CD4-positive, alpha-beta T cell treated with Interleukin-6 at 100 ng/mL for 8 hours (primary cell): ENCODE measurements at places on chromosomes 2 and 18.

DNA sequence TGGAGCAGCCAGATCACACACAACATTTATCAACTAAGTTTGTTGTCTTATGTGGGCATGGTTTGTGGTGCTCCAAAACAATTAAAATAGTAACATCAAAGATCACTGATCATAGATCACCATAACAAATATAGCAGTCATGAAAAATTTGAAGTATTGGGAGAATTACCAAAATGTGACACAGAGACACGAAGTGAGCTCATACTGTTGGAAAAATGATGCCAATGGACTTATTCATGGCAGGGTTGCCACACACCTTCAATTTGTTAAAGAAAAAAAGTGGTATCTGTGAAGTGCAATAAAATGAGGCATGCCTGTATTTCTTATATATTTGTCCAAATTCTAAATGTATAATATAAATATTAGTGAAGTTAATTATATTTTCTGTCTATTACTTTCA, 42.9 kb upstream of the CABYR start:
- no peak for DNase-seq

- DNase-seq: no peak
These were observed 64.2 kb upstream of the LMAN1 start for GRCh38 chr18:59423259-59423658.

GRCh38 chr18:10421859-10422258, 32.6 kb upstream of the APCDD1 start:
- no peak for DNase-seq

DNA sequence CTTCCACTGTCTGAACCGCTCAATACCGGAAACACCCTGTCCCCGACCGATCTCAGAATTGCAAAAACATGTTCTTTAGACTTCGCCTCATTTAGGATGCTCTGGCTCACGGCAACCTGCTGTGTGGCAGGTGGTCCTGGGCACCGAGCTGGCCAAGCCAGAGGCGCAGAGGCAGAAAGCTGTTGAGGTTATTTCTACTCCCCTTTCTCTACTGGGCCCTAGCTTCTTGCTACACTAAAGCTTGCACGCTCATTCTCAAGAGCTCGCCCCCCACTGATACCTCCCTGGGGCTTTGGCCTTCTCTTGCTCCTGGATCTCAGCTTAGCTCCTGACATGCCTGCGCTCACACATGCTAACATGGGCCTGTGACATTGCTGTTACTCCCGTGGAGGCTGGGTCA, 417.4 kb downstream of the LPIN1 start:
- DNase-seq: no peak

GRCh38 chr2:64367444-64368232, 86.3 kb upstream of the LGALSL start:
- no peak for DNase-seq

- DNase-seq: no peak
These were observed 82.5 kb downstream of the EDAR start for GRCh38 chr2:108906403-108907077.

DNA sequence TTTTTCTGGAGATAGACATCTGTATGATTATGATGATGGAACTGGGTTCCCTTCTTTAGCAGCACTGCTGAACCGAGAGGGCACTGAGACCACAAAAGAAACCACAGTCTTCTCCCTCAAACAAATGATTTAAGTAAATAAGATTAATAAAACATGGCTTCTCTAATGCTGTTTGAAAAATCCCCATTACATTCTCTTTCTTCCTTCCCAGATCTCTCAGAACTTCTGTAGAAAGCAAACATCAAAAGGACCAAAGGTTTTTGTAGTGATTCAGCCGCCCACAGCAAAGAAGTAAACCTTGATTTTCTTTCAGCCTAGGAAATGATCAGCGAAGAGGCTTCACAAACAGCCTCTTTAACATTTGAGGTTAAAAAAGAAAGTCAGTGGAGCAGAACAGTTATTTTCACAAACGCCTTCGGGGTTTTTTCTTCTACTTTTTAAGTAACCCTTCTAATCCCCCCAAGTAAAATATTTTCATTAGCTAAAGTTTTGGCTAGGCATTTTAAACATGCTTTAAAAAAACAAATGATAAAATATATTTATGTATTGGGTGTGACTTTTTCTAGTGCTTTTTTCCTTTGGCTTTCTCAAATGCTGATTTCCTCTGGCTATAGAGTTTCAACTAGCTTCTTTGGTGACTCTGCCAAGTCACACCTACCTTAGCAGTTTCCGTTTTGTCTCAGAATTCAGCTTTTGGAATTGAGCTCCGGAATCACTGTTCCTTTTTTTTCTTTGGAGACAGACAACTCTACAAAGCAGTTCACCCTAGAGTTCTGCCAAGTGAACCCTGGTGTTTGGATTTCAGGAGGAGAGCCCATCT, 89.6 kb downstream of the UPP2 start:
- DNase-seq: peak; percentile 23

GRCh38 chr18:54931152-54931551, 28.1 kb downstream of the CCDC68 start:
- DNase-seq: no peak

GRCh38 chr18:12879840-12880540, 4.0 kb downstream of the PTPN2 start:
- no peak for DNase-seq

- peak; percentile 65 for DNase-seq
These were observed 54.4 kb downstream of the STK39 start for GRCh38 chr2:168192839-168193616.

GRCh38 chr2:216110620-216111019, 1.5 kb downstream of the XRCC5 start:
- no peak for DNase-seq

DNA sequence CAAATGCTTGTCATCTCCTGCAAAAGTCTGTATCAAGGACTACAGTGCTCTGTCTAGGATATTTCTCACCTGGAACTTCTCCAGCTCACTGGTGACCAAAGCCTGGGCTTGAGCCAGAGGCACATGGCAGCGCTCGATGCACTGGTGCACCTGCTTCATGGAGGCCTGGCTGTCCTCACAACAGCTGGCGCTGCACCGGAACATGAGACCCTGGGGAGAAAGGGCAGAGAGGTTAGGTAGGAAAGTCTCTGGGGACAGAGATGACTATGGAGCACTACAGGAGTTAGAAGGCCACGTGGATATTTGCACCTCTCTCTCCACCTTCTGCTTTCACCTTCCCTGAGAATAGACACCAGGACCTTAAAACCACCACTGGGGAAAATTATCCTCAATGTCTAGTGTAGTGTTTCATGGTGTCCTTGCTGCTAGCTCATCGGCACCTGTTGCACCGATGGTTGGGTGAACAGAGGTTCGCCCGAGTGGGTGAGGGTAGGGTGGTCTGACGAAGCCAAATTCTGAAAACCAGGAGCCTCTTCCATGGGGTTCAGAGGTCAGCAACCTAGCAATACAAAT, 1.0 kb downstream of the FAM136A start:
- DNase-seq: no peak

DNA sequence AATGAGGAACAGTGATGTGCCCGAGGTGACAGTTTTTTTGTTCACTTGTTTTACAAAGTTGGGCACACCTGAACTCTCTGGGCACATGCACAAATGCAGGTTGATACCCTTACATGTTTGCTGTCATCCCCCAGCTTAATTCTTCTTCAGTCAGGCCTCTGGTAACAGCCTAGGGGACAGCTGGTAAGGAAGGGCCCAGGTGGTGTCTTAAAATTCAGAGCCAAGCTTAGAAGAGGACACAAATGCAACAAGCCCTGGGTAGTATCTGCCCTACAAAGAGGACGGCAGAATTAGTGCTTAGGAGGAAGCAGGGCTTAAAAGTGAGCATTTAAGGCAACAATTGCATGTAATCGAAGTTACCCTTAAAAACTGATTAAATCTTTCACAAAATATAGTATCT, 171.9 kb upstream of the ACAA2 start:
- no peak for DNase-seq

DNA sequence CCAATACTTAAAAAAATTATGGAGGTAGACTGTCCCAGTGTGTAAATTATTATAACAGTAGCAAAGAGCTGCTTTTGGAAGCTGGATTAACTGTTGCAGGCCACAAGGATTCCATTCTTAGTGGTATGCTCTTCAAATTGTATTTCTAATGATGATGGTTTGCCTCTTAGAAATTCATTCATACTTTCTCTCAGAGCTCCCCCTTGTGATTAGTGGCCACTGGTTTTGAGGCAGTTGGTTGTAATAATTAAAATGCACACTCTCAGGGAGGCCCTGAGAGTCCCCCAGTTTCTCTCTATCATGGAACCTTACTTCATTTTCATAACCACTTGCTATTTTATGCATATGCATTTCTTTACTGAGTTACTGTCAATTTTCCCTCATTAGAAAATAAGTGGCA, 122.5 kb downstream of the PLA2R1 start:
- no peak for DNase-seq

GRCh38 chr2:205759732-205760131, 77.4 kb downstream of the NRP2 start:
- no peak for DNase-seq

DNA sequence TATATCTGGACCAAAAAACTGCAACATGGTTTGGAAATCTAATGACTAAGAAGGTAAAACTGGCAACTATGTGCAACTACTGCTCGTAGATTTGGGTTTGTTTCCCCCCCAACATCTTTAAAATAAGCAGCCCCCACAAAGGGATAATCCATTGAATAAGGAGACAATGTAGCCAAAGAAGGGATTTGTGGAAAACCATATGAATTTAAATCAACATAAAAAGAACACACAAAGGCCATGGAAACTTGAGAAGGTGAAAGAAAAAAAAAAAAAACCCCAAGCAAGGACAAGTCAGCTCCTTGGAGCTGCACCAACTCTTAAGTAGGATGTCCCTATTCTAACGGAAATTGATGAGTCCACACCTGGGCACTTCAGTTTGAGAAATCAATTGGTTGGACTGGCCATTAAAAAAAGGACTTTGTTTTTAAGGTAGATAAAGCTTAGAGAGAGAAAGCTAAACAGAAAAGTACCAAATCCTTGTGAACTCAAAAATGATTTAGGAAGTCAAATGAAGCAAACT, 53.7 kb upstream of the ST8SIA5 start:
- no peak for DNase-seq

GRCh38 chr2:175030380-175031271, 25.4 kb upstream of the CHN1 start:
- no peak for DNase-seq

DNA sequence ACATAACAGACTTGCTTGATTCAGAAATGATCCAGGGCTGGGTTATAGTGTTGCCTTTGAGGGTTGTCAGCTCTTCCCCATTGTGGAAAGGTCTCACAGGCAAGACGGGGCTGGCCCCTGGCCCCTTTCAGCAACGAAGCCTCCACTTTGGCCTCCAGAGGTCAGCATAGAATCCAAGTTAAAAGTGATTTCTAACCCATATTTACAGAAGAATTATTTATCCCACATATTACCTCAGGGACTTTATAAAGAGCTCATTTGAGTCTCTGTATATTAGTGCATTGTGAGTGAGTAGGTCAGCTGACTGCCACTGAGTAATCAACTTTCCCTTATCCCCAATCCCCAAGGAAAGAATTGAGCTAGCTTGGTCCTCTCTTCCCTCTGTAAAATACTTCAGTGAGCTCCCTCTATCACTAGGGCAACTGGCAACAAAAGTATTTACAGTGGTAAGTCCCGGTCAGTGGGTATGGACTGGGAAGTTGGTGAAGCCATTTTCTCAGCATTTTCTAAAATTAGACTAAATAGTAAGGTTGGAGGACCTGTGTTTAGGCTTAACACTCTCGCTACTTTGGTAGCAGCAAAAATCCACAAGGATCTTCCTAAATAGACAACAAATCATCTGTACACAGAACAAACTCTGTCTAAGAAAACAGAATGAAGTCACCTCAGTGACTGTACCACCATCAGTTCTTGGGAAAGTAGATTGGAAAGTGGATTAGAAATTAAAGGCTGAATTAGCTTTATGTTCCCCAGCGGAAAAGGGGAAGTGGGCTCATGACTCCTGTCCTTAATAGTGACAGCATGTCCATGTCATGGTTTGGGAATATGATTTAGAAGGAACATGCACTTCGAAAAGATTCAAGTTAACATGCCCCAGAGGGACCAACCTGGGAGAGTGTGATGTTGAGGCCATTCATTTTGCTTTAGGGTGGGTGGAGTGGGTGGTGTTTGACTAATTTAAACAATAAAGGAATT, 171.0 kb upstream of the SIX3 start:
- DNase-seq: no peak

GRCh38 chr18:9740071-9740470, 32.0 kb downstream of the RAB31 start:
- no peak for DNase-seq

- DNase-seq: no peak
These were observed 158.2 kb downstream of the STK39 start for GRCh38 chr2:168089200-168089599.

- no peak for DNase-seq
These were observed at the start of gene CSRNP3 for GRCh38 chr2:165469417-165469816. CSRNP3 (plus strand) TSS chr2:165469698; CDS start chr2:165595066, 125,368 bp downstream.

- peak; percentile 43 for DNase-seq
These were observed 199.8 kb downstream of the CLIP4 start for GRCh38 chr2:29314816-29315571.

- peak; percentile 51 for DNase-seq
These were observed 26.1 kb upstream of the SEMA4C start for GRCh38 chr2:96895746-96896651.

- DNase-seq: no peak
These were observed 183.3 kb upstream of the SESTD1 start for GRCh38 chr2:179447839-179448447.

DNA sequence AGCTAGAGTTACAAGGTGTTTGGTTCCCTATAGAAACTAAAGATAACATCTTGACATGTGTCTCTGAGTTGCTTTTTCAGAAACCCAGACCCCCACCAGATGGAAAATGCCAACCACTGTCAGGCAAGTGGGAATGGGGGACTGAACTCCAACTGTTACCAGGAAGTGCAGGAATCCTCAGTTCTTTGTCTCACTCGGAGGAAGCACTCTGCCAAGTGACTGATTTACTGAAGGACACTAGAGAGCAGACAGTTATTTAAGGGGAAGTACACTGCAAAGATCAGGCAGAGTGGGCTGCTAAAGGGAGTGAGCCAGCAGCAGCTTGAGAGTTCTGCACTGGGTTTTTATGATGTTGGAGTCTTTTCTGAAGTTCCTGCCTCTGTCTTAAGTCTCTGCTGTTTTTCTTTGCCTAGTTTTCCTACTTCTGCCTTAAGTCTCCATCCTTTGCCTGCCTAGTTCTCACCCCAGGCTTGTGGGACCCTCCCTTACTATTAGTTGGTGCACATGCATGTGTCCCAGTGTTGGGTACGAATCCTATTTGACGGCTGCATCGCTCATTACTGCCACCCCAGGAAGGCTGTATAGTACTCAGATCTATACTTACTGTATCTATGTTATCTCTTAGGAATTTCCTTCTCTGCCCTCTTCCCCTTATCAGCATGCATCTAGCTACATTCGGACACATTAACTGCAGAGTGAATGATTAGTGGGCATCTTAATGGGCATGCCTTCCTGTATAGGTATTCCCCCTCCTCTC, 97.1 kb downstream of the TEX51 start:
- no peak for DNase-seq

DNA sequence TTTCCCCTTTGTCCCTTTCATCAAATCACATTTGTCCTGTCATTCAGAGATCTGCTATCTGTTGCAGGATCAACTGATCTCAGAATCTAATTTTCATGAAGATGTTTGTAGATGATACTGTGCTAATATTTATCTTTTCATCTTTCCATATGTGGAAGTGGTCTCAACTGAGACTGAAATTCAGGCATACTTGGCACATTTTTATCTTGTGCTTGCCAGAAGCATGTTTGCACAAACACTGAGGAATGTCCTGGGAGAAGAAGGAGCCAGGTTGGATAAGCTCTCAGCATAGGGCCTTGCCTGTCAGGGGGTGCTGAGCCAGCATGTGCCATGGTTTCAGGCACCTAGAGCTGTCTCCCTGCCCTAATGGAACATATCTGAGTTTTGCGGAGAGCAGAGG, 24.5 kb upstream of the MMADHC start:
- no peak for DNase-seq
